Stimulated activated CD4-positive, alpha-beta T cell treated with anti-CD3 and anti-CD28 coated beads, TNF-alpha, amount 100 ng/mL, for 48 hours (primary cell): ENCODE measurements at places on chromosomes 2 and 18.

- DNase-seq: no peak
These were observed 28.0 kb downstream of the CROCC2 start for GRCh38 chr2:240933966-240934700.

- no peak for DNase-seq
These were observed 13.9 kb downstream of the RAB31 start for GRCh38 chr18:9721893-9722550.

GRCh38 chr2:18605115-18605514, 15.7 kb upstream of the NT5C1B start:
- DNase-seq: no peak

- DNase-seq: no peak
These were observed 242.2 kb downstream of the CDH20 start for GRCh38 chr18:61575419-61575818.

DNA sequence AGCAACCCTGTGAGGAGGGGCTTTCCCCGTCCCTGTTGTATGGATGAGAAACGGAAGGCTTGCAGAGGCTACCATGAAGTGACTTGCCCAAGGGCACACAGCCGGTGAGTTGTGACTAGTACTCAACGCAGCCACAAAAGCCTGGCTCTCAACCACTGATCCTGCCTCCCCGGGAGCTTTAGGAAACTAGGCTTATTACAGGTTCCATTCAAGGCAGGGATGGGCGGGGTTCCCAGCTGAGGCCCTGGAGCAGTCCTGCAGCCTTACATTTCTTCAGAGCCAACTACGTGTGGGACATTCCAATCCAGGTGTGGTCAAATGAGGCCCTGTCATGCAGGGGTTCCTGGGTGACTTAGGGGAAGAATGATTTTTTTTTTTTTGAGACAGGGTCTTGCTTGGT, 59.6 kb downstream of the MEX3C start:
- no peak for DNase-seq

GRCh38 chr18:23757437-23757733, 68.1 kb downstream of the LAMA3 start:
- DNase-seq: no peak

GRCh38 chr2:60353406-60353800, 200.1 kb downstream of the BCL11A start:
- no peak for DNase-seq

DNA sequence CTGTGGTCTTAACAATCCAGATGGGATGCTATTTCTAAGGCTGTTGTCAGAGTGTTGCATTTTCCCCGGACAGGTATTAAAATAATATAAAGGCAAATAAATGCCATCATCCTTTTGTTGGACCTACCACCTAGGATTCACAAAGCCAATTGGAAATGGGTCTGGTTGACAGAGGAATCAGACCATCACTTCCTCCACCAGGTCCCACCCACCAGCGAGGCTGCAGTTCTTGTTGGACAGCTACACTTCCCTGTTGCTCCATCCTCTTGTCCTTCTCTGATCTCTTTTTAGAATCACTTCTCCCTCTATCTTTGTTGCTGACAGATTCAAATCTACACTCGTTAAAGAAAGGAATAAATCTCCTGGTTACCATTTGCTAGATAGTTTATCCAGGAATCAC, 1.1 kb downstream of the TMEM169 start:
- DNase-seq: no peak

GRCh38 chr2:215536510-215536909, 100.6 kb upstream of the FN1 start:
- no peak for DNase-seq

DNA sequence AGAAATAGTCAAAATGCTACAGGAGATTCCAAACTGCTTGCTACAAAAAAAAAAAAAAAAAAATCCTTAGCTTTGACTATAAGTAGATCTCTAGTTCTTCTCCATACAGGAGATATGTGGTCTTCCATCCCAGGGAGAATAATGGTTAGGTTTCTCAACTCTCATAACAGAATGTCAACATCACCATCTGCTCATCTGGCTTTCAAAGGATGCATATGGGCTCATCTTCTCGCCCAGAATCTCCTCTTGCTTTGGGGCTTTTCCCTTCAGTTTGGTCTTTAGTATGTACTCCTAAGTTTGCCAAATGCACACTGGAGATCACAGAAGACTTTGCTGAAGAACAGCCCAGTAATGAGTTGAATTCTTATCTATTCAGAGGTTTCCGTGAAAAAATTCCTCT, 240.7 kb downstream of the NRXN1 start:
- DNase-seq: no peak

GRCh38 chr2:64595397-64596176, 58.1 kb downstream of the SERTAD2 start:
- no peak for DNase-seq

DNA sequence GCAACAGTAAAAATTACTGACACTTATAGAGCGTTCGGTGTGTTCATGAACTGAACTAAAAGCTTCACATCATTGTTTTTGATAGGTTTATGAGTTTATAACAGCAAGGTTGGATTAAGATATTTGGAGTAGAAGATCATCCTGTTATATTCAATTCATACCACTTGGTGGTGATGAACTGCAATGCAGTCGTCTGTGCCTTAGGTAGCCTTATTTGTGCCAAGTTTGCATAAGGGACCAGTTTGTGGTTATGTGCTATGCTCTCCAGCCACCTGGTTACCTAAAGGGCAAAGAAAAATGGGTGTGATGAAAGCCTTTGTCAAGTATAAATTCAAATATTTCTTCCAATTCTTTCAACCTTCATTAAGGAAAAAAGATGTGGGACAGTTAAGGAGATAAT, 150.9 kb upstream of the KCNH7 start:
- no peak for DNase-seq

- no peak for DNase-seq
These were observed 207.2 kb downstream of the RND3 start for GRCh38 chr2:150280231-150280630.

DNA sequence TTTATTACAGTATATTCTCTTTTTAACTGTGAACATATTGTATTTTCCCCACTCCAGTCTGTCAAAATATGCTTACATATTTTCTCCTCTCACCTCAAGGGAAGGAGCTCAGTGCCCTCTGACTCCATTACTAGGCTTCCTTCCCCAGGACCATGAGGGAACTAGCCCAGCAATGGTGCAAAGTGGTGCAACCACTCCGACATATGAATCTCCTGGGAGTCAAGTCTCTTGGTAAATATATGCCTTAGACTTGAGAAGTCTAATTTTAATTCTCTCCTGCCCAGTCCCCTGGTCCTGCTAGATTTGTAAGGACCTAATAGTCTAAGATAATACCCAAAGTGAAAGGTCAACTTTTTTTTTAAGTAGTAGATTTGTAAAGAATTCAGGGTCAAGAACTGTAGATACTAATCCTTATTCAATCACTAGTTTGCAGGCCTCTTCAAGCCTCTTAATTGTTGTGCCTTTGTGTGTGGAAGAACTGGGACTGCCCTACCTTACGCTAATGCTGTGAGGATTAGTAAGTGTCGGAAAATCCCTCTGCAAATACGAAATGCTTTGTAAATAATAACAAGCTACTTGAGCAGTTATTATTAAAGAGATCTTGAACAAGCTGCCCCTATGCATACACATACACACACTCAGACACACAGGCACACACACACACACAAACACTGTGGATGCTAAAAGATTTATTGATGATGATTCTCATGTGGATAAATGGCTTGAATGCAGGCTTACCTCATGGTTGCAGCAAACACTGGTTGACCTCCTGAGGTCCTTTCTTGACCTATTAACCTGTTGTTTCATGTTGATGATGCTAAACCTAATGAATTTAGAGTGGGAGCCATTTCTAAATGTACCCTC, 251.2 kb upstream of the PARD3B start:
- DNase-seq: no peak

DNA sequence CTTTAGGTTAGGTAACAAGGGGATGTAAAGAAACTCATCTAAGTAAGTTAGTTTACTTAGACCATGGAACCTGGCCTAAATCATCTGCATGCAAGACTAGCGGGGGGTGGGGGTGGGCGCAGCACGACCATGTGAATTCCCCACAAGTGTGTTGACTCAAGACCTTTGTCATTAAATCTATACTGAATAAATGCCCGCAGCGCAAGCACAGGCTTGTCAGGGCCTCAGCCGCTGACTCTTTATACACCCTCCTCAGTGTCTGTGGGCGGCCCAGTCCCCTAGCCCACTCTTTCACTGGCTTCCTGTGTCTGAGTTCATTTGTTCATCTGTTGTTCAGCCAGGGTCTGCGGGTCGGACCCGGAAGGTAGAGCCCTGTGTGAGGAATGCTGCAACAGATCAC, 17.8 kb downstream of the MAP3K2 start:
- DNase-seq: no peak

- no peak for DNase-seq
These were observed 102.0 kb downstream of the ZNF532 start for GRCh38 chr18:58966704-58967103.

DNA sequence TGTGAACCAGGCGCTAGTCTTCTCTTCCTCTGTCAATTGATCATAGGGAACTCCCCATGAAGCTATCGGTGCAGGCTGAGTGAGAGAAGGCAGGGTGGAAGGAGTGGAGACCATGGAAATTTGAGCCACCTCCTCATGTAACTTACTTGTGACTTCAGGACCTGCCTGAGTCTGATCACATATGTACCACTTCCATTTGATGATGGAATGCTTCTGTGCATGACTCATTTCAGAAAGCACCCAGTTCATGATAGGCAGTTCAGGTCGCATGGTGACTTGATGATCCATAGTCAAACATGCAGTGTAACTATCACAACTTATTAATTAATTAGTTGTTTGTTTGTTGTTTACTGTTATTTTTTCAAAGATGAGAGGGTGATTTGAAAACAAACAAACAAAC, 1296.7 kb downstream of the SUCLG1 start:
- no peak for DNase-seq

DNA sequence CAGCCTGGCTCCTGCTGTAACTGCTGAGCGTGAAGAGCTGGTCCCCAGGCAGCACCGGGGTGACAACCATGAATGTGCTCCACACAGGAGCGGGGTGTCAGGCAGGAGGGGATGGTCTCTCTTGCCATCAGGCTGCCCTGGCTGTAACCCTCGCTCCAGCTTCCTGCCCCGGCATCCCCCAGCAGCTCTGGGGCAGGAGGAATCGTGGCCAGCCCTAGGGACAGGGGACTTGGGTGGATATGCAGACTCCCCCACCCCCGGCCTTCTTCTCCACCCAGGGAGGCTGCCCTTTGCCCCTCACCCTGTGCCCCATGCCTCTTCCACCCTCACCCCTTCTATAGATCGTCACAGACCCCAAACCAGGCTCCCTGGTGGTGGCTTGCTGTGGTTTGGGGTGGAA, 69.4 kb upstream of the SMAD7 start:
- no peak for DNase-seq

GRCh38 chr2:128416109-128416785, 97.6 kb upstream of the HS6ST1 start:
- DNase-seq: no peak

GRCh38 chr2:167400546-167400945, 512.3 kb downstream of the XIRP2 start:
- no peak for DNase-seq
